ENCODE measurements at places on chromosomes 5 and 9.

- no peak for DNase-seq
Observed at GRCh38 chr5:16975950-16976624, 40.0 kb upstream of the MYO10 start.

DNA sequence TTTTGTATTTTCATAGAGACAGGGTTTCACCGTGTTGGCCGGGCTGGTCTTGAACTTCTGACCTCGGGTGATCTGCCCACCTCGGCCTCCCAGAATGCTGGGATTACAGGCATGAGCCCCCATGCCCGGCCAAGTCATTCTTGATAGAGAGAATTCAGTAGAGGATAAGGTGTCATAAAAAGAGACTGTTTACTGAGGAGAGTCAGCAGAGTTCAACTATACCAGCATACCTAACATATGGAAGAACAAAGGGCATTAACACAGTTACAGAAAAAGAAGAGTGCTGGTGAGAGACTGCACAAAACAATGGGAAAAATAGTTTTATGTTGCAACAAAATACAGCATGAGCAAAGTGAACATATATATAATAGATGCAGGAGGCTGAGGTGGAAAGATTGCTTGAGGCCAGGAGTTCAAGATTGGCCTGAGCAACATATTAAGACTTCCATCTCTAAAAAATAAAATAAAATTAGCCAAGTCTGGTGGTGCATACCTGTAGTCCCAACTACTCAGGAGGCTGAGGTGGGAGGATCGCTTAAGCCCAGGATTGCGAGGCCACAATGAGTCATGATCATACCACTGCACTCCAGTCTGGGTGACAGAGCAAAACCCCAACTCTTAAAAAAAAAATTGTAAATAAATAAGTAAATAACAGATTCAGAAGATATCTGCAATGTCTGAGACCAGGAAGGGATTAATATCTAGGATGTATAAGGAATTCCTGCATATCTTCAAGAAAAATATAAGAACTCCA, 19.5 kb downstream of the B4GALT1 start:
- no peak for DNase-seq

DNA sequence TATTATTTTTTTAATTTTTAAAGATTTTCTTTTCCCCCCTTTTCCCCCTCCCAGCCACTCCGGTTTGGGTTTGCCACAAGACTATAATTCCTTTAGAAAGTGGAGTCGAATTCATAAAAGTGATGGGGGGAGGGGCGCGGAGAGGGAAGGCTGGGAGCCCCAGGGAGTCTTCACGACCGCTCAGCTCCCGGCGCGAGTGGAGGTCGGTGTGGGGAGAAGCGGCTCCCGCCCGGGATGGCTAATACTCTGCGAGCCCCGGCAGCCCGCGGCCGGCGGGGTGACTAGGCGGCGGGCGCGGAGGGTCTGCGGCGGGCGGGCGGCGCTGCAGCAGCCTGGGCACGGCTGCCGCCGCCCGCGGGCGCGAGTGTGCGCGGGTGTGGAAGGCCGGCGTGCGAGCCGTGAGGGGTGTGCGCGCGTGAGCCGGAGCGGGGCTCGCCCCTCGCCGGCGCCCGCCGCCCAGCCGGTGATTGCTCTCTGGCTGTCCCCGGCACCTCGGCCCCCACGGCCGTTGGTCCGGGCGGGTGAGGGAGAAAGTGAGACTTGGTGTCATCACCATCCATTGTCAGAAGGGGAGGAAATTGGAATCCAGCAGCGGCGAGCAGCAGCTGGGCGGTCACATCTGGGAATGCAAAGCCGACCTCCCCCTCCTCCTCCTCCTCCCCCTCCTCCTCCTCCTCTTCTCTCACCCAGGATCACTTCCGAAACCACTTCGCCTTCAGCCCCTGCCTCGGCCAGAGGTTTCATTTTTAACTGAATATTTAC, at the start of gene PARP8:
TSS of gene PARP8 (plus strand) at position 377 of the 762 bp plus-strand sequence. CDS start 459 bp downstream, outside the sequence.
- peak; percentile 63 for DNase-seq

GRCh38 chr5:143243103-143243502, 160.4 kb downstream of the NR3C1 start:
- DNase-seq: no peak

DNA sequence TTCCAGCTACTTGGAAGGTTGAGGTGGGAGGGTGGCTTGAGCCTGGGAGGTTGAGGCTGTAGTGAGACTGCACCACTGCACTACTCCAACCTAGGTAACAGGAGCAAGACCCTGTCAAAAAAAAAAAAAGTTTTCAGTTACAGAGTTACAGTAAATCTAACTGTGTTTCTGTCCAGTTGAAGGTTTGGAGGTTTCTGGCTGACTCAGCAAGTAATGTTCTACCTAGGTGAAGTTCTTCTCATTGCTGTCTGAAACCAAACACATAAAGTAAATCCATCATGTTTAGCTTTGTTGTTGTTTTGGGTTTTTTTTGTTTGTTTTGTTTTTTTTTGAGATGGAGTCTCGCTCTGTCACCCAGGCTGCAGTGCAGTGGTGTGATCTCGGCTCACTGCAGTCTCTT, 7.9 kb upstream of the ANKHD1 start:
- no peak for DNase-seq

DNA sequence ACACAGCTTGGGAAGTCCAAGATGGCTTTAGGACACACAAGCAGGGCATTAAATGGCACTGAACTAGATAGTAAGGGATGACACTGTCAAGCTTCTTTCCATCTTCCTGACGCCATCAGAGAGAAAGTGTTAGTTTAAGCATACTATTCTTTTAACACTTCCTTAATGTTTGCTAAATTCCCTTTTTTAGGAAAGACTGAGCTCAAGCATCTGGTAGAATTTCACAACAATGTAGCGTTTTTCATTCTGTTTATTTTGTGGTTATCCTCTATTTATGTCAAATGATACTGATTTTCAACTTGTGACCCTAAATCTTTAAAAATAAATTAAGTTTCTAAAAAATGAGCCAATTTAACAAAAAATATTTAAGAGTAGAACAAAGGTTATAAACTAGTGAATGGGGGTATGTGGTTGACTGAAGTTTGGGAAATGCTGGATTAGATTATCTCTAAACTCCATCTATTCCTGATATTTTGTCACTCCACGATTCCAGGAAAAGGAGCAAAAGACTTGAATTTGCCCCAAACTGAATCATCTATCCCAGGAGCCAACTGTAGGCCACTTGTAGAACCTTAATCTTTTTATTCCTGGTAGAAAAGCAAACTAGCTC, 147.4 kb upstream of the KLF9 start:
- no peak for DNase-seq

DNA sequence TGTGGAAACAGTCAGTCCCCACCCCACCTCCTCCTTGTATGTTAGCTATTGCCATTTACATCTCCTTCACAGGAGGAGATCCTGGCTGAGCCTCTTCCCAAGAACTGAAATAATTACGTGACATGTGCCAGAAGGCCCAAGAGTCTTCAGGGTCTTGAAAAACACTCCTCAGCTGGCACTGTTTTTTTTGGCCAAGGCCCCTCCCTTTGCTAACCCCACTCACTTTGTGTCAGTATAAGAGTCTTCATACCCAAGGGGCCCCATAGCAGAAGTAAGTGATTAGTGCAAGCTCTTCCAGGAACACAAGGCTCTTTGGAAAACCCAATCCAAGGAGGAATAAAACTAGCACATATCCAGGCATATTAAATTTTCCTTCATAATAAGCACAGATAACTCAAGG, 5.7 kb upstream of the LARP1 start:
- DNase-seq: no peak

DNA sequence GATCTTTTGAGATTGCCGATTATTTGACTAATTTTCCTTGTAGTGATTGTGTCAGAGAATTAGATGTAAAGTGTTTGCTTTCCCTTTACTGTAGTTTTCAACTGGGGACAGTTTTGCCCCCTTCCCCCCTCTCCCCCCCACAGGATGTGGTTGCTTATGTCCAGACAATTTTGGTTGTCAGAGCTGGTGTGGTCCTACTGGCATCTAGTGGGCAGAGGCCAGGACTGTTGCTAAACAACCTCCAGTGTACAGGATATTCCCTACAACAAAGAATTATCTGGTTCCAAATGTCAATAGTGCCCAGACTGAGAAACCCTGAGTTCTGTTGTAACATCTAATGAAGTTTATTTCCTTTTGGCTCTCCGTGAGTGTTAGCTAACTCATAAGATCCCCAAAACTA, 20.0 kb downstream of the TMEFF1 start:
- DNase-seq: peak; percentile 42

GRCh38 chr9:109426626-109427402, 71.3 kb downstream of the PTPN3 start:
- DNase-seq: no peak
